ENCODE measurements at places on chromosomes 4 and X. TPM values are rescaled to one million over a fixed set of nuclear protein-coding genes. Genes with fewer than 3 reads are reported as not detected.
A peak's percentile ranks its signal among the peaks of the same experiment; 100 is the strongest.

DNA sequence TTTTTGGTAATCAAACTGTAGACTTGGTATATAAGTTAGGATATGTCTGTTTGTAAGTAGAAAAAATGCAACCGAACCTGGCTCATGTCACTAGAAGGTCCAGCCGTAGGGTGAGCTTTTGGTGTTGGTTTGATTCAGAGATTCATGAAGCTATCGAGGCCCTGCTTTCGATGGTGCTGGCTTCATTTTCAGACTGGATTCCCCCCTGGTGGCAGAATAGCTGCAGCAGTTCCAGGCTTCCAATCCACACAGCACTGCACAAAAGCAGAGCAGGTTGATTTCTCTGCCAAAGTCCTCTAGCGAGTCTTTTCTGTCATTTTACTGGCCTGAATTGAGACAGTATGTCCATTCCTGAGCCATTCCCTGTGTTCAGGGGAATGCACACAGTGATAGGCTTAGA is 33.1 kb downstream of the PDK3 start:
- H3K4me1 ChIP-seq: no peaks in the 10 kb centered on the region
- H3K4me3 ChIP-seq: no peak overlapping the region
- H3K27me3 ChIP-seq: no peaks in the 10 kb centered on the region
- no peak for DNase-seq

The DMRTC1B gene
- polyA plus RNA-seq: not detected

GRCh38 chrX:103073467-103073866 is 9.5 kb upstream of the BEX1 start:
- H3K36me3 ChIP-seq: no peaks in the 10 kb centered on the region
- H3K27ac ChIP-seq: no peak overlapping the region
- H3K27me3 ChIP-seq: no peaks in the 10 kb centered on the region
- H3K4me1 ChIP-seq: no peaks in the 10 kb centered on the region
- no peak overlapping the region for H3K4me3 ChIP-seq

The NCAPG gene
- 4.8 TPM for polyA plus RNA-seq

- H3K36me3 ChIP-seq: no peaks in the 10 kb centered on the region
- no peaks in the 10 kb centered on the region for H3K27me3 ChIP-seq
- H3K27ac ChIP-seq: no peak overlapping the region
- H3K4me1 ChIP-seq: no peaks in the 10 kb centered on the region
- no peak for DNase-seq
These were observed 91.4 kb downstream of the CLNK start for GRCh38 chr4:10593130-10593529.

DNA sequence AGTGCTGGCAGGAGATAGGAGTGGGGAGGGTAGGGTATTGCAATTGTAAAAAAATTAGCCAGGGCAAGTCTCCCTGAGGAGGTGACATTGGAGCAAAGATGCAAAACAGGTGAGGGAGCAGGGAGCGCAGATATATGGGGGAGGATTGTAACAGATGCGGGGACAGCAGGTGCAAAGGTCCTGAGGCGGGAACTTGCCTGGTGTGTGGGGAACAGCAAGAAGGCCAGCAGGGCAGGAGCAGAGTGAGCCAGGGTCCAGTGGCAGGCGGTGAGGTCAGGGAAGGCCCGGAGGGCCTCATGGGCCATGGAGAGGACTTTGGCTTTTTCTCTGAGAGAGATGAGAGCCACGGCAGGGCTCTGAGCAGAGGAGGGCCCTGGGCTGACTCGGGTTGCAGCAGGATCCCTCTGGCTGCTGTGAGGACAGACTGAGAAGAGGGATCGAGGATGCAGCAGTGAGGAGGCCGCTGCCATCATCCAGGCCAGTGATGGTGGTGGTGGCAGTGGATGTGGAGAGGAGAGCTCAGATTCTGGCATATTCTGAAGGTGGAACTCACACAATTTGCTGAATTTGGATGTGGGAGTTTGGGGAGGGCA is 6.2 kb downstream of the PORCN start:
- H3K36me3 ChIP-seq: no peaks in the 10 kb centered on the region
- H3K4me3 ChIP-seq: no peak overlapping the region
- no peak overlapping the region for H3K27ac ChIP-seq
- no peak for DNase-seq
- no peaks in the 10 kb centered on the region for H3K27me3 ChIP-seq

DNA sequence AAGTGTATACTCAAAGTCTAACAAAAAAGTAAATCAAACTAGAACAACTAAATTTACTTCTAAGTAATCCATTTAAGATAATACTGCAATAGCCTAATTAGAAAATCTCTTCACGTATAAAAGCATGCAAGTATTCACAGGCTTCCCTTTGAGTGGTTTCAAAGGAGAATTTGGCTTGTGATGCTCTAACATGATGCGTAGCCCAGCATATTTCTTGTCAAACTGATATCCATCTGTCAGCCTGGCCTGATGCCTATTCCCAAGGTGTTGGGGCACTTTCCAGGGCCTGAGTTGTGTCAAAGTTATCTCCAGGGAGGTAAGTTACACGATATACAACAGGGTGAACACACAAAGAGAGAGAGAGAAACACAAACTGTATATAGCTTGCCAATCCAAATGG is 287.0 kb upstream of the MAGEB18 start:
- H3K4me1 ChIP-seq: no peaks in the 10 kb centered on the region
- H3K36me3 ChIP-seq: no peaks in the 10 kb centered on the region
- H3K4me3 ChIP-seq: no peak overlapping the region
- no peak for DNase-seq
- no peak overlapping the region for H3K27ac ChIP-seq
- H3K27me3 ChIP-seq: no peaks in the 10 kb centered on the region

The SCML1 gene
- 10.7 TPM for polyA plus RNA-seq

DNA sequence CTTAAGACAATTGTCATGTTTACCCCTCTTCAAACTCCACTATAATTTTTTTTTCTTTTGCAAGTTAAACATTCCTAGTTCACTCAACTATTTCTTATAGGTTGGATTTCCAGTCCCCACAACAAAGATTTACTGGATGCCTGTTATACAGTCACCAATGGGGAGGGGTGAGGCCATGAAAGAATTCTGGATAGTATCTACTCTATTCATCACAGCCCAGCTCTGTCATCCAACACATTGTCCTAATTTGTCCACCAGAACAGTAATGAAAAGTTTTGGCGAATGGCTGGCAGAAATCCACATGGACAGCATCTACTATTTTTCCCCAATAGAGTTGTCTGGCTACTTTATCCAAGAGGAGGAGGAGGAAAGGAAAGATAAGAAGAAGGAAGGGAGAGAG is 192.7 kb upstream of the S100G start:
- DNase-seq: no peak
- no peaks in the 10 kb centered on the region for H3K4me1 ChIP-seq
- H3K27ac ChIP-seq: no peak overlapping the region
- no peaks in the 10 kb centered on the region for H3K36me3 ChIP-seq

DNA sequence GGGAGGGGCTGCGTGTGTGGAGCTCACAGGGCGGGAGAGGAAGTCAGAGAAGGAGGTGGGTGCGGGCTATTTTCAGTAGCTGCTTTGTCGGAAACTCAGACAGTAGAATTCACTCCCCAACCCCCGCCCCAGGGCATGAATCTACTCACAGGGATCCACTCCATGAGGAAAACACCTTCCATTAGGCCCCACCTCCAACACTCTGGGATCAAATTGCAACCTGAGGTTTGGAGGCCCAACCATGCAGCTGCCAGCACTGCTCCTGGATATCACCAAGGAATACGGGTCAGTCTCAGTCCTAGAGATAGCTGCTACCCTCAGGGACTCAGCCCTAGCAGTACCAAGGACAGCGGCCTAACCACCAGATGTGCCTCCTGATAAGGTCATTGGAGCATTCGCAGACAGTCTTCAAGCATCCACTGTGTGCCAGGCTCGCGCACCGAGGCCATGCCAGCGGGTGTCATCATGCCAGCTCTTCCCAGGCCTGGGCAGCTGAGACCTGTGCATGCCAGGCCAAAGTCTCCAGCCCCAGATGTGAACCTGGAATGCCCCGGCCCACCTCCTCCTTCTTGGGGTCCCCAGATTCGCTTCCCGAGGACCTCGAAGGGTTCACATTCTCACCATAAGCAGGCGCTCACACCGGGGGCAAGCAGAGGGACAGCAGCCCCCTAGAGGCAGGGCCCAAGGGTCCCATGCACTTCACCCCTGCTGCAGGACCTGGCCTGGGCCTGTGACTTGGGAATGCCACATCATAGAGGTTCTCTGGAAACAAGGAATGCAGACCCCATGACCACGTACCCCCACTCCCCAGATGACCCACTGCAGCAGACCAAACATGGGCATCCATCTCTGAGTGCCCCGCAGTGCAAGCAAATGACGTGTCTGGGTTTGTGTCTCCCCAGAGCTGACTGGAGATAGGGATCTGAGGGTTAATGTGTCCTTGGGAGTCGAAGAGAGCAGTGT is 102.3 kb downstream of the ADRA2C start:
- no peak for DNase-seq
- no peaks in the 10 kb centered on the region for H3K4me1 ChIP-seq
- H3K4me3 ChIP-seq: no peak overlapping the region
- H3K27ac ChIP-seq: no peak overlapping the region
- H3K36me3 ChIP-seq: no peaks in the 10 kb centered on the region
- no peaks in the 10 kb centered on the region for H3K27me3 ChIP-seq

DNA sequence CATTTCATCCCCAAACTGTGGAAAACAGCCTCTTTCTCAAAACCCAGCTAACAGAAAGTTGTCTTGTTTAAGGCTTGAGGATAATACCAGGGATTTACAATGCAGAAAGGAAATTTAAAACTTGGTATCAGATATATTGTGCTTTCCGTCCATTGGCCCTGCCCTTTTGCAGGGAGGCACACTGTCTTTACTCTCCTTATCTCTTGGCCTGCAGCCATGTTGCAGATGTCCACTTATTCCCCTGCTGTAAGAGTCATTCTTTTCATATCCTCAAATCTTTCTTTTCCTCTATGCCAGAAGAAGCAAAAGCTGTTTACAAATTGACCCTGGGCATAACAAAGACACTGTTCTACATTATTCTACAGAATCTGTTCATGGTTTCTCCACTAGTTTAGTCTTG is 75.6 kb upstream of the DYNLT3 start:
- H3K4me1 ChIP-seq: no peaks in the 10 kb centered on the region
- no peaks in the 10 kb centered on the region for H3K27me3 ChIP-seq
- no peak overlapping the region for H3K4me3 ChIP-seq
- no peak for DNase-seq
- no peaks in the 10 kb centered on the region for H3K36me3 ChIP-seq

The POLN gene
- polyA plus RNA-seq: 0.67 TPM

- H3K36me3 ChIP-seq: no peaks in the 10 kb centered on the region
- H3K27me3 ChIP-seq: peaks cover 38% of the 10 kb centered on the region
- DNase-seq: peak; percentile 63
- peak overlapping the region; percentile 87 for H3K27ac ChIP-seq
- no peak overlapping the region for H3K4me3 ChIP-seq
These were observed 2.4 kb upstream of the BCOR start for GRCh38 chrX:40100141-40100536.

The EMD gene
- 68.0 TPM for polyA plus RNA-seq

GRCh38 chrX:11888421-11888820 is 130.4 kb downstream of the MSL3 start:
- H3K27me3 ChIP-seq: no peaks in the 10 kb centered on the region
- no peak overlapping the region for H3K4me3 ChIP-seq
- no peak overlapping the region for H3K27ac ChIP-seq

DNA sequence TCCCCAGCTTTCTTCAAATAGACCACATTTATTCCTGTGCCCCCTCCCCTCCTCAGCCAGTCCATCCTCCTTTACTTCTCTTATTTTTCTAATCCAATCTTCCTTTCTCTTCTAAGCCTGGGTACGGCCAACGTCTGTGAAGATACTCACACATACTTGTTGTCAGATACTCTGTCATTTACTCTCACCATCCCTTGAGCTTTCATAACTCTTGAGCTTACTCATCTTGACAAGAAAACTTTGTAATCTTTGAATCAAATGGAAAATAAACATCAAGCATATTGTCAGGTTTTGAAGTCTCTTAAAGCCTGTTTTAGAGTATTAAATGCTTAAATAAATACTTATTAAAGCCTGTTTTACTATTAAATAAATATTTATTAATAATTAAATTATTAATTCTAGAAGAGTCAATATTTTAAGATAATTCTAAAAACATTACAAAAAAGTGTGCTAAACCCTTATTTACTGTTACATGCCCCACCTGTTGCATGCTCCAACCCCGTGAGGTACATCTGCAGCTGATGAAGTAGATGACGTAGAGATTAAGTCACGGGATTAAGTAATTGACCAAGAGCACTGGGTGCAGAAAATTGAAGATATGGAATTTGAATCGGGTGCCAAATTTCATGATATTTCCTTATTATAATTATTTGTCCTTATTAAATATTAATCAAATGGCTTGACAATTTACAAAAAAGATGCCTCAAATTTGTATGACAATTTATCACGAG is 1.5 kb upstream of the TRIML2 start:
- no peak overlapping the region for H3K4me3 ChIP-seq
- no peaks in the 10 kb centered on the region for H3K4me1 ChIP-seq
- no peak for DNase-seq
- H3K27ac ChIP-seq: no peak overlapping the region
- H3K36me3 ChIP-seq: no peaks in the 10 kb centered on the region

GRCh38 chr4:159434114-159434870 is 331.4 kb downstream of the RAPGEF2 start:
- no peak overlapping the region for H3K4me3 ChIP-seq
- no peaks in the 10 kb centered on the region for H3K36me3 ChIP-seq
- no peaks in the 10 kb centered on the region for H3K27me3 ChIP-seq
- H3K27ac ChIP-seq: no peak overlapping the region
- DNase-seq: no peak

The LRAT gene
- polyA plus RNA-seq: not detected

DNA sequence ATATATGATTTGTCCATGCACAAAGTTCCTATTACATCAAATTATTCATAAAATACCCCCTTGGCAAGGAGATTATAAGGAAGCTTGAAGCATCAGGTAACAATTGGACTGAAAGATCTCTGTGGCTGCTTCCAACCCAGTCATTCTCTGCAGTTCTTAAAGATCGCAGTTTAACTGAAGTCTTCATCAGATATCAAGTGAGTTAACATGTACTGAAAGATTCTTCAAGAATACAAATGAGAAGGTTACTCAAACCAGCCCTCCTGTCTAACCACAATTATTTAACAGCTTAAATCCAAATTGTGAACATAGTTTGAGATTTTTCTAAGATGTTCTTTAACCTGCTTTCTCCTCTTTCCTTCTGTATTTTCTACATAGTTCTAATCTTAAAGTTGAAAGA is 56.1 kb downstream of the SLC10A7 start:
- H3K4me1 ChIP-seq: peaks cover 11% of the 10 kb centered on the region
- H3K4me3 ChIP-seq: no peak overlapping the region
- H3K36me3 ChIP-seq: no peaks in the 10 kb centered on the region

The TACR3 gene
- not detected for polyA plus RNA-seq

The RIBC1 gene
- polyA plus RNA-seq: 0.33 TPM

GRCh38 chr4:127782025-127782274 is 172 bp upstream of the HSPA4L start:
- H3K36me3 ChIP-seq: no peaks in the 10 kb centered on the region
- peaks cover 12% of the 10 kb centered on the region for H3K4me1 ChIP-seq
- DNase-seq: peak; percentile 97
- peak overlapping the region; percentile 84 for H3K27ac ChIP-seq
- H3K4me3 ChIP-seq: peak overlapping the region; percentile 83

The FGF5 gene
- polyA plus RNA-seq: 17.7 TPM

GRCh38 chrX:68878977-68879645 is 50.3 kb downstream of the EFNB1 start:
- H3K36me3 ChIP-seq: no peaks in the 10 kb centered on the region
- peaks cover 14% of the 10 kb centered on the region for H3K4me1 ChIP-seq
- no peak overlapping the region for H3K27ac ChIP-seq
- DNase-seq: no peak
- no peak overlapping the region for H3K4me3 ChIP-seq

GRCh38 chr4:157882901-157883300 is 289.9 kb downstream of the GASK1B start:
- DNase-seq: no peak
- H3K4me1 ChIP-seq: no peaks in the 10 kb centered on the region

- no peak overlapping the region for H3K27ac ChIP-seq
- H3K4me1 ChIP-seq: no peaks in the 10 kb centered on the region
- H3K27me3 ChIP-seq: no peaks in the 10 kb centered on the region
- H3K4me3 ChIP-seq: no peak overlapping the region
These were observed 173.7 kb downstream of the PABPC4L start for GRCh38 chr4:134027931-134028330.

Data from SK-N-SH (cell line).